OCI-LY7 (cell line): ENCODE measurements at places on chromosomes 1 and 21.

DNA sequence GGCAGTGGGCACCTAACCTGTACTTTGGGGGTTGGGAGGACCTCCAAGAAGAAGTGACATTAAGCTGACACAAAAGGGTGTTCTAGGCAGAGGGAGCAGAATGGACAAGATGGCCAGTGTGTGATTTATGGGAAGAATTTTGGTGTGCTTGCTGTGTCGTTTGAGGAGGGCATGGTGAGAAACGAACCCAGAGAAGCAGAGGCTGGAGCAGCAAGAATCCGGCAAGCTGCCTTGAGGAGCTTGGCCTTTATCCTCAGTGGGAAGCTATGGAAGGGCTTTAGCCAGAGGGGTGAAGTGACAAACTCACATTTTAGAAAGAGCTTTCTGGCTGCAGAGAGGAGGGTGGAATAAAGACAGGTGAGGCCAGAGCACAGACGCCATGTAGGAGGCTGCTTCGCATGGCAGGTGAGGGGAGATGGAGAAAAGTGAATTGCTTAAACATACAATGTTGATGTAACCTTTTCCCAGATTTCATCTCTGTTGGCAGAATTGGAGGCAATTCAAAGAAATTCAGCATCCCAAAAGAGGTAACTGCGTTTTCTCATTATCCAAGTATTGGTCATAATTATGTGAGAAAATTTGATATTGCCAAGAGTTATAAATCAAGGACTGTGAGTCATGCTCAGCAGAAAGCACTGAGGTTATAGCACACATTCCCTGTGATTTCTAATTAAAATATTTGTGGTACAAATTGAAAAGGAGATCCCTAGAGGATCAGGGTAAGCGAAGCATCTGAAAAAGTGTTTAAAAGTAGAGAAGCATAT lies 26.5 kb downstream of the TRIM45 start:
- DNase-seq: no peak

DNA sequence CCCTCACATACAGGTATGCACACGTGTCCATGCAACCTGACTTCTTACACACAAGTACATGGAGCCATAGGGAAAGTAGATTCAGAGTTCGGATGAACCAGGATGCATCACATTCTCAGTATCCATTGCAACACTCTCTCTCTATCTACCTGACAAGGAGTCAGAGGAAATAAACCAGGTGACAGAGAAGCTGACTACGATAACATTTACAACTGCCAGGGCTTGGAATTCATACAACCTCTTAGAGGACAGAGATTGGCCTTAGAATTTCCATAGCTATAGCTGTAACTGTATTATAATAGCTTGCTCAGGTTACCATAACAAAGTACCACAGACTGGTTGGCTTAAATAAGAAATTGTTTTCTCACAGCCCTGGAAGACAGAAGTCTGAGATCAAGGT lies 116.9 kb upstream of the PALMD start:
- DNase-seq: no peak

DNA sequence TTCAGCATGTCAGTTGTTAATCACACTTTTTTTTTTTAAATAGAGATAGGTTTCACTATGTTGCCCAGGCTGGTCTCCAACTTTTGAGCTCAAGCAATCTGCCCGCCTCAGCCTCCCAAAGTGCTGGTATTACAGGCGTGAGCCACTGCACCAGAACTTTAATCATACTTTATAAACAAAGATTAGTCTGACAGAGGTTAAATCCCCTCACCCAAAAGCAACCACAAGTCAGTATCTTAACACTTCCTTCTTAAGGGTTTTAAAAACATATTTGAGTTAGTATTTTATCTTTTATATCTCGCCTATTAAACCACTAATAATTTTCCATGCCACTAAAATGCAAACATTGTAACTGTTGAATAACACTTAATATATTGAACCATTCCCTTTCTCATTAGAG lies 70.2 kb downstream of the COP1 start:
- DNase-seq: no peak

- no peak for DNase-seq
Measured at GRCh38 chr1:88579598-88579997, 104.5 kb upstream of the PKN2 start.

GRCh38 chr1:155309423-155310021 lies 856 bp downstream of the FDPS start:
- DNase-seq: peak; percentile 32

DNA sequence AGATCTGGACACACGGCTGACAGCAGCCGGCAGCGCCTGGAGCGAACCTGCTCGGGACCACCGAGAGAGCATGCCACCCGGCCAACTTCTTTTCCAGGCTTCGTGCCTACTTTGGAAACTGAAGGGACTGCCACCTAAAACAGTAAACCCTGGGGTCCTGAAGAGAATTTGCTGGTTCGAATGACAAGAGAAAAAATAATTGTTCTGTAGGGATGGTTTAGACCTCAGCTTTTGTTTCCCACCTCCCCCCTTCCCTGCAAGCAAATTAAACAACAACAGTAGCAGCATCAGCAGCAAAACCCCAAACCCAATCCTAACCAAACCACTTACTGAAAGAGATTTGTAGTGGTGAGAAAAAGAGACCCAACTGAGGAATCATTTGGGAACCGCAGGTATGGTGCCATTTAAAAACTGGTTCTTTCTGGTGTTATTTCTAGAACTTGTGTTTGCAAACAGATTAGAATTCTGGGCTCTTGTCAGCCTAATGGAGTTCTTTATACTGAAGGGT lies 105.6 kb downstream of the LEPR start:
- DNase-seq: no peak

DNA sequence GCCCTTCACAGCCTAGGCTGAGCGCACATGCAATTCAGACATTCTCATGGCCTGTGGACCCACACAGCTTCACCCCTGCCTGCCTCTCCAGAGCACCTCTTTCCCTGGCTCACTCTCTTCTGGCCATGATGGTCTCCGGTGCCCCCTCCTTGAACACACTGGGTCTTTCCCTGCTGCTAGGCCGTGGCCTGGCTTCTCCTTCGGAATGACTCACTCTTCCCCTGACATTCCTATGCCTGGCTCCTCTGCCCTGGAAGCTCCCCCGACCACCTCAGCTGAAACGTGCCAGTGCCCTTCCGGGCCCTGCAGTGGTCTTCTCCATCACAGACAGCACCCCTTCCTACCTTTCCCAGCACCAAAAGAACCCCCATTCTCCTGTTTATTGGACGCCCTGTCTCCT lies 28.3 kb downstream of the EPHA8 start:
- DNase-seq: no peak

DNA sequence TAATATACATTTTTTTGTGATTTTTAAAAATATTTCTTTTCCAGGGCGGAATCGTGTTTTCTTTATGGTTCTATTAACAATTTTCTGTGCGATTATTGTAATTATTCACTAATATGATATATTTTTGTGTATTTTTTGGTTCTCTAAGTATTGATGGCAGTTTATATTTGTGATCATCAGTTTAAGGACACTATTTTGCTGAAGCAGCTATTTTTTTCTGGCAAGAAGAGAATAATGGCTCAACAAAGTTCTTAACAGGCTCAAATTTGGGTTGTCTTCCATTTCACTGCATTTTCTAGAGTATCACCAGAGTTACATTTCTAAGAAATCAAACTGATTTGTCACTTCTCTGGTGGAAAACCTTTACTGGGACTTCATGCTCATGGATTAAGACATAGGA lies 178.4 kb downstream of the HS2ST1 start:
- no peak for DNase-seq

DNA sequence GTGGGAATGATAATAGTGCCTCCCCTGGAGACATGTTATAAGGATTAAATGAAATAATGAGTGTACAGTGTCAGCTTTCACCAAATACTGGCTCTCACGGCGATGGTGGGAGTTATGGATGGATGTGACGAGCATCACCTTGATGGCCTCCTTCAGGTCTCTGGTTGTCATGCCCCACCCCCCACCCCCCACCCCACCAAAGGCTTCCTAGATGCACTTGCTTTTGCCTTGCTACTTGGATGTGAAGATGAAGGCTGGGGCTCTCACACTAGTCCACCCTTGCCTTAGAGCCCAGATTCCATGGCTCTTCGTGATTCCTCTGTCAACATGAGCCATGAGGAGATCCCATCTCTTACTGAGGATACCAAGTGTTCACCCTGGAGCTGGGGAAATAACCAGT lies 412.3 kb downstream of the NPHP4 start:
- DNase-seq: no peak

- no peak for DNase-seq
Measured at GRCh38 chr1:156546267-156546666, 26.1 kb downstream of the IQGAP3 start.

DNA sequence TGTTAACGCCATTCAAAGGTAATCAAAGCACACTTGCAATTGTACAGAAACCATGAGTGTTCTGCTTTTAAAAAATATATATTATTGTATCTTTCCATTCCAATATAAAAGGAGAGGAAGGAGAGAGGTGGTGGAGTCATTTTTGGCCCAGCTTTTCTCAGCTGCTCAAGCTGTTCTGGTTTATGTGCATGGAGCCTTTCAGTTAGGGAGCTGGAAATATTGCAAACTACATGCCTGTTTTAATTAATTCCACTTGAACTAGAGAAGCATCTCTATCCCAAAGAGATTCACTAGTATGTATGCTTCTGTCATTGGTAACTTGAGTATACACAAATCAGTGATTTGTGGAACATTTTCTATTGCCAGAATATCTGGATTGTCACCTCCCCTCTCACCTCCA lies 28.5 kb upstream of the C1orf105 start:
- DNase-seq: no peak

DNA sequence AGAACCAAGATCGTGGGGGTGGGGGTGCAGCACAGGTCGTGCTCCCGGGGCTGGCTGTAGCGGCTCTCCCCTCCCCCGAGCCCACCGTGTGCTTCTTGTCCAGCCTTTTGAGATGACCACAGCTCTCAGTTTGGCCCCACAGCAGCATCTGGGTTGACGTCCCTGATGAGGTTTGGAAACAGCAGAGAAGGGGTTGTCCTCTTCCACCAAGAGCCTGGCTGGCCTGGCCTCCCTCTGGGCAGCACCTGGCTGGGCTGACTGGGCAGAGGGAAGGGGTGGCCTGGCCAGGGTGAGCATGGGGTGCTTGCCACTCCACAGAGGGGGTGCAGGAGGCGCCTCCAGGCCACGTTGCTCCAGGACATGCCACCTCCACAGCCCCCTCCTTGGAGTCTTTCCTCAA lies 61.5 kb downstream of the SKI start:
- DNase-seq: no peak

DNA sequence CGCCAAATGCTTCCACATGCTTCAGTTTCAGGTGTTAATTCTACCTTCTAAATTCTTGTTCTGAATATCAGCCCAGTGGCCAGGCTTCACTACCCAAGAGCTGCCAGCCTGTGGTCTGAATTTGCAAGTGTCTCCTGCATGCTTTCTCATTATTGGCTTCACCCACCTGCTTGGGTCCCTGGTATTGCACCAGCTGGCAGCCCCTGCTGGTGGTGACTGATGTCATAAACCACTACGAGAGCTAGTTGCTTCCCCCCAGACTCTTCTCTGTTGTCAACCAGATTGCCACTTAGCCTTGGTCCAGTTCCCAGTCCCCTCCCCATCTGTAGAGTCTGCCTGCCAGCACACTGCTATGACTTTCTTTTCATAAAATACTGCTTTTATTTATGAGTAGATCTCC lies 197.7 kb upstream of the DUSP10 start:
- no peak for DNase-seq

DNA sequence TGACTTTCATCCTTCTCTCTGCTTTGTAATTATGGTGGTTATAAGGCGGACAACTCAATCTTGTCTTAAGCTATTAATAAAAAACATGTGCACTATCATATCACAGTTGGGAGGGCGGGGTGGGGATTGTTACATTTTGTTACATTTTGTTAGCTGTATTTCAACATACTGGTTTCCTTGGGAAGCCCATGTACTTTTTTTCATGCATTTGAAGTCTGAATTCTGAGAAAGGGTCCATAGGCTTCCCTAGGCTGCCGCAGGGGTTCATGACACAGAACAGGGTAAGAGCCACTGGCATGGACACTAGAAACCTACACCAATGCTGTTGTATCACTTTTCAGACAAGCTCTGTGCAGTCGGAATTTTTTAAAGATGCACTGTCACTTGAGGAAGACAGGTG lies 178.8 kb downstream of the ETS2 start:
- no peak for DNase-seq

DNA sequence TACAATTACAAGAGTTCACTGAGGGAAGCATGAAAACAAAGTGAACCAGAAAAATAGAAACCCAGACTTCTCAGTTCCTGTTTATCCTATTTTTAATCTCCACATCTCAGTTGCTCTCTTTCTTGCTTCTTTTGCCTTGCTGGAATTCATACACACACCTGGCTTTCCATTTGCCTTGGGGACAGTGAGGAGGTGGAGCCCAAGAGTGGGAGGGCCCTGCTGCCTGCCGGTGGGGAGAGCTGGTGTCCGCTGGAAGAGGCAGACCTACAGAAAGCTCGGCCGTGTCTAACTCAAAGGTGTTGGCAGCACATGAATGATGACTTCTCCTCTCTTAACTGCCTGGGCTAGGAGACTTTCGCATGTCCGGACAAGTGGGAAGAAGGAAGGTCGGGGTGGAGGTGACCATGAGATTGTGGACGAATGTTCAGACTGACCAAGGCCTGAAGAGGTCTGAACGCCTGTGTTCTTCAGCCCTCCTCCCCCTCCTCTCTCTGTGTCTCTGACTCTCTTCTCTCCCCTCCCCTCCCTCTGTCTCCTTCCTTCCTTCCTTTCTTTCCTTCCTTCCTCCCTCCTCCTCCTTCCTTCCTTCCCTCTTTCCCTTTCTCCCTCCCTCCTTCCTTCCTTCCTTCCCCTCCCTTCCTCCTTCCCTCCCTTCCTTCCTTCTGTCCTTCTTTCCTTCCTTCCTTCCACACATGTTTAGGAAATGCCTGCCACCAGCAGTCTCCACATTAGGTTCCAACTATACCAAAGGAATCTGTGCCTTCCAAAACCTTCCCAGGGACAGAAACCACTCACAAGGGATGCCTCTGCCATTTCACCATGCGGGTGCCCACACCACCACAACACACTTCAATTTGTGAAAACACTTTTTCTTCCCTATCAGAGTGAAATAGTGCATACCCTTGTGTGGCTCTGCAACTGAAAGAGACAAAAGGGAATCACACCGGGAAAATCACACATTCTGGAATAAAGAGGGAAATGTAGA lies 157.3 kb upstream of the RUNX1 start:
- peak; percentile 66 for DNase-seq

DNA sequence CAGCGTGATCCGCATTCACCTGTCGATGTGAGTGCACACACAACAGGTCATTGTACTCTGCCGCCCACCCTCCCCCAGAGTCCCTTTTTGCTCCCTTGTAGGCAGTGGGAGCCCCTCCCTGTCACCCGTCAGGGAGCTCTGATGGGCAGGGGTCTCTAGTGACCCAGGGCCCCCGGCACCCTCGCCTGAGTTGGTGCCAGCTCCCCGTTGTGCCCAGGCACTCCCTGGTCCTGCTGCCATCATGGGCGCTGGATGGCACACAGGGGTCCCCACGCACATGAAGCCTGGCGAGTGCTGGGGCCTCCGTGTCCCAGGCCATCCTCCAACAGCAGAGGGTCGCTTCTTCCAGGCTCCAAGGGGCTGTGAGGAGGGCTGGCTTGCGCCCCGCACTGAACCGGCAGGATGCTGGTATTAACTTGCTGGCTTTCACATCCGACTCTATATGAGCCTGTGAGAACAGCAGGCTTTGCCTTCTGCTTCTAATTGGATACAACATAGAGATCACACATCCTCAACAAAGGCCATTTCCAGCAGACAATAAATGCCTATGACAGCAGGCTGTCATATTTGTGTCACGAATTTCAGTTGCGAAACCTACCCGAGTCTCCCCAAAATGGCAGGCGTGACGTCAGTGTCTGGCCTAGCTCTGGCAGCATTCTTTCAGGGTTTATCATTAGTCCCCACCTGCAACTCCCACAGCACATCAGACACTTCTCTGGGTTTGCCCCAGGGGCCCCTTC lies 35.4 kb downstream of the KIAA1614 start:
- DNase-seq: no peak
